ENCODE measurements at places on chromosomes 12 and 14.

GRCh38 chr12:10065241-10065640 lies 33.5 kb downstream of the CLEC1A start:
- DNase-seq, result no peak

DNA sequence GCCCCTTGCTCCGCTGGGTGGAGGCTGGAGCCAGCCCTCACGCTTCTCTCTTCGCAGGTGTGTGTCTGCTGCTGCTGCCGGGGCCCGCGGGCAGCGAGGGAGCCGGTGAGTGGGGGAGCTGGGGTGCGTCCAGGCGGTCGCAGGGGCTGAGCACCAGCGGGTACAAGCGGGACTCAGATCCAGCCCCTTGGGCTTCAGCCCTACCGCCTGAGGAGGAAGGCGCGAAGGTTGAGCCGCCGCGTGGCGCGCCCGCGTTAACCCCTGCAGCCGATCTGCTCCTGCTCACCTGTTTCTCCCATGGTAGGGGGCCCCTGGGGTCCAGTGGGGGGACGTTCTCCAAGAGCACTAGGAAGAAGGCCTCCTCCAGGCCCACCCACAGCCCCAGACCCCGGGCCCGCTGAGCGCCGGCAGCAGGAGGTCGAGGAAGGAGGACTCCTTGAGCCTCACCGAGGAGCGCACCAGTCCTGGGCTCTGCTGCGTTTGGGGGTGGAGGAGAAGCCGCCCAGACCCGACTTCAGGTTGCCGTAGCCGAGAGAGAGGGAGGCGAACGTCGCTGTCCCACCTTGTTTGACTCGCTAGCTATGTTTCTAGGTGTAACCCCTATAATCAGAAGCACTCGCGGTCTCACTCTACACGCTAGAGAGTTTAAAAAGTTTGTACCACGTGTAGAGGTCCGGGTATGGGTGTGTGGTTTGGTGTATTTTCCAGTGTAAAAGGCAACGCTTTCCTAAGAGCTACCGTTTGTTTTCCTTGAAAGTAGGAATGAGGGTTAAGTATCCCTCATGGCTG lies 834 bp downstream of the COCH start:
- DNase-seq, result no peak

- no peak for DNase-seq
Observed at GRCh38 chr12:18153826-18154225, 63.8 kb upstream of the RERGL start.

DNA sequence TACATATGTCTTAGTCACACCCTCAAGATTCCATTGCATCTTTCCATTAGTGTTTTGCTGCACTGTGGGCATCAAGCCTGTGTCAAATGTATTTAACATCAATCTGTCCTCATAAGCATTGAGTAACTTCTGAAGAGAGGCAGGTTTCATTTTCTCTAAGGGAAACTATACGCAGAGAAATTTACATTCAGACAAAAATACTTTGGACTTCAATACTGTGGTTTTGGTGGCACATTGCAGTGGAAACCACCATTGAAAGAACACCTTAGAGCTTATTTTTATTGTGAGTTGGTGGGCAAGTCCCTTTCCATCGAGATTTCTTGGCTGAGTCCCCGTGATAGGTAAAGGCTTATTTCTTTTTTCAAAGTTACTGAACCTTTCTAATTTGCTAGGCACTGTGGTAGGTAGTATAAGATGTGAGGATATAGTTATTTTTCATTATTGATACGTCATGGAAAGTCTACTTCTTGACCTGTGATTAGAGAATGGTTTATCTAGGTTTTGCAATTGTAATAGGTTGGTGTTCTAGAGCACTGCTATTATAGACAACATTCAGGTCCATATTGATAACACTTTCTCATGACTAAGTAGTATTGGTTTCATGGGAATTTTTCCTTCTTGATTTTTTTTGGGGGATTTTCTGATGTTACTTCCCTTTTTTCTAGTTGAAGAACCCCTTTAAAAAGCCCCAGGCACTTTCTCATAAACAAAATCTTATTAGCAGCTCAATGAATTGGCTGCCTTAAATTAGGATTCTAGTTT lies 81.9 kb downstream of the CFAP54 start:
- DNase-seq, result no peak

DNA sequence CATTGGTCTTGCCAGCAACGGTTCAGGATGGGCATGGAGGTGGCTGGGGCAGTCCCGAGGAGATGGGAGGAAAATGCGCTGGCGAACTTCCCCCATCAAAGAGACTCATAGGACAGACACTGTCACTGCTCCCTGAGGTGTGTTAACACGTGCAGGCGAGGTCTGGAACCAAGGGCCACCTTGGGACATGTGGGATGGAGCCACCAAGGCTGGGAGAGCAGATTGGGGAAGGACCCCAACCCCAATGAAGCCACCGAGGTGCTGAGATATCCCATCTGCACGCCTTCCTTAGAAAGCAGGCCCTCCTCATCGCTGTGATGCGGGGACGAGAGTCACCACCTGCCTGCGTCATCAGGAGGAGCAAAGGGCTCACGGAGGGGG lies 16.9 kb upstream of the BEGAIN start:
- no peak for DNase-seq

GRCh38 chr12:89353188-89353822 lies 1.0 kb upstream of the DUSP6 start:
- no peak for DNase-seq

GRCh38 chr14:99215277-99215676 lies 56.7 kb downstream of the BCL11B start:
- DNase-seq, result no peak

- DNase-seq, result no peak
Observed at GRCh38 chr12:1616233-1617066, 12.6 kb upstream of the WNT5B start.

DNA sequence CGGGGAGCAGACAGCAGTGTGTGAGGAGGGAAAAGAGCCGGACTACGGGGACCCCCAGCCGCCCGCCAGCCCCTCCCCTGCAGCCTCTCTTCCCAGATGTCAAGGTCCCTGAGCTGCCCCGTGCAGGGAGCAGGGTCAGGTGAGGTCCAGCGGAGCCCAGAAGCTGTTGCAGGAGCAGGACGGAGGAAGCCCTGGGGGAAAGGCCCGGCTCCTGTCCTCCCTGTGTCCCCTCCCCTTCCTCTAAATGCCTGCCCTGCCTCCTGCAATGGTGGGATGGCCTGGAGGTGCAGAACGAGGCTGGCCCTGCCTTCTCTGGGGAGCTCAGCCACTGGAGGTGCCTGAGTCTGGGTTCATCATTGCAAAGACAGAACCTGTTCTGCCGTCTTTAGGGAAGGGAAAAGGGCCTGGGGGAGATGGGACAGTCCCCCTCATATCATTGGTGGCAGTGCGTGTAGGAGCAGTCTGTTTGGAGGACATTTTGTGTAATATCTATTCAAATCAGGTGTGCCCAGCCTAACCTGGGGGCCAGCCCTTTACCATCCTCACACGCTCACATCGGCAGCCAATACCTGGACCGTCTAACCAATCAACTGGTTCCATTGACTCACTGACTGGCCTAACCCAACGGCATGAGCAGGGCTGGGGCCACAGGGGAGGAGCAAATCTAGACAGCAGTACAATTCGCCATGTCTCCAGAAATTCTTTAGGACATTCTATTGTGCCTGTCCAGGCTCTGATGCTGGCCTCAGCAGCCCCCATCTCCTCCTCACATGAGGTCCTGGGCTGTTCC lies 364.1 kb upstream of the SFSWAP start:
- no peak for DNase-seq

DNA sequence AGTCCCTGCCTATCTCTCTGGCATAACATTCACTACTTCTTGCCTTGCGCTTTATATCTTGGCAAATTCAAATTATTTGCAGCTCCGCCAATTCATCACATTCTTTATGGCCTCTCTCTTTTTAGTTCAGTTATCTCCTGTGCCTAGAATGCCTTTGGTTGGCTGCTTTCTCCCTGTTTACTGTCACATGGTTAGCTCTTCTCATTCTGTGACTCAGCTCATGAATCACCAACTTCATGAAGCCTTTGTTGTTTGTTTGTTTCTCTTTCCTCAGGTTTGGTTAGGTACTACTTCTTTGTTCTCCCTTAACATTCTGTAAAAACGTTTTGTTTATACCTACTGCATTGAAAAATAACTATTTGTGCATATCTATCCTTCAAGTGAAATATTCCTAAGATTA lies 376.5 kb upstream of the GARIN6 start:
- DNase-seq, result no peak

- DNase-seq, result no peak
Observed at GRCh38 chr12:89707703-89708564, 704 bp downstream of the ATP2B1 start.

DNA sequence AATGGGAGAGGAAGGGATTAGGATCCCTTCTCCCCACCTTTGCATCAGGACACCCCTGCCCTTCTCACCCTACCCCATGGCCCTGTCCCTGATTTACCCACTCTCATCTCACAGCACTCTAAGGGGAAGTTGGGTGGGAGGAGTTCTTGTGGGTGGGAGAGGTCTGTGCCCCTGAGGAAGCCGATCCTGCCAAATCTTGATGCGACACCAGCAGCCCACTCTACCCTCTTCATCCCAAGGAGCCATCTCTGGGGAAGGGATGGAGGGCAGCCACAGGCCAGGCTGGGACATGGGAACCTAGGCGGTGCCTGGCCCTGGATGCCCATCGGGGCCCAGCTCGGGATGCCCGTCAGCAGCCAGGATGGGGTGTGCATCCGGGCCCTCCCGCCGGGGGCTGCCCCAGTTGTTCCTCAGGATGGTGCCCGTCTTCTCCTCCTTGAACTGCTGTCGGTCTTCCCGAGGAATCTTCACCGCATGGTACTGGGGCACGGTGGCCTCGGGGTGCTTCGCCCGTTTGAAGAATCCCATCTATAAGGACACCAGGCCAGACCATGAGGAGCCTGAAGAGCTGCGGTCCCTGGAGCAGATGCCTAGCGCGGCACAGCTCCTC lies 22.8 kb downstream of the ITGA7 start:
- DNase-seq, result no peak

DNA sequence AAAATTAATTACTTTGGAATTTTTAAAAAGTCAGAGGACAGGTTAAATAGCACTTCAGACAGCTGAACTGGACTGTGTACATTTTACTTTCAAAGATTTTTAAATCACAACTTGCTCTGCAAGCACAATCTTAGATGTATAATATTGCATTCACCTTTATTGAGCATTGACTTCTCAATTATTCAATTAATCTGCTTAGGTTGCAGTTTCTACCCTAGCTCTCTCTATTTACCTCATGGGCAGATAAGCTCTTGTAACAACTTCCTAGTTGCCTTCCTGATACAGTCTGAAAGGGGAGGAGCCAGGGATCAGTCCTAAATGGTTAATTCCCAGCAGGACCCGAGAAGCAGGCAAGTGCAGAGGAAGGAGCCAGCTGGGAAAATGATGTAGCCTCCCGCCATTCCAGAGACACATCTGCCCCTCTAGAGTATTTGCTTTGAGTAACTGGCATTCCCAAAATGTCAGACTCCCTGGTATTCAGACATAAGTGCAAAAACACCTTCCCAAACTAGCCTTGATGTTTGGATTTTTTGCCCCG lies 302.8 kb downstream of the GALC start:
- no peak for DNase-seq

DNA sequence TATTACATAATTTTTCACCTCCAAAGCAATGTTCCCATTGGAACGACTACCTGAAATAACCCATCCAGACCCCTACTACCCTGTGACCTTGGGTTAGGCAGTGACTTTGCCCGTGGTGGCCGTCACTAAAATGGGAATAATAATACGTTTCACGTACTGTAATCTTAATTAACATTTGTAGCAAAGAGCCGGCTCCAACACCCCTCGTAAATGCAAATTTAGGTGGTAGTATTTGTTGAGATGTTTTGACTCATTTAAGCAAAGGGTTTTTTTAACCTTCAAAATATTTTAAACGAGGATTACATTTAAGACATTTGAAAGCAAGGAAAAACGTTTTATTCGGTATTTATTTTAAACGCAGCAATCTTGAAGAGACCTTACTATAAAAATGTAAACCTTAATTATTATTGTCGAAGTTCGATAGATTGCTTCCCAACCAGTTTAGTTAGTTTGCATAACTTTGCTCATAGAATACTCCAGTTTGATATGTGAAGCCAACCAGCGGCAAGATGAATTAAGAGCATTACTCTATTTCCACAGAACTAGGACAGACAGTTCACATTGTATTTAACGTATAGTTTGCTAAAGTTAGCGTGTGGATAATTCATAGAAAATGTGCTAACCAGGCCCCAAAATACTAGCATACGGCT lies 1.4 kb upstream of the ARID2 start:
- no peak for DNase-seq

DNA sequence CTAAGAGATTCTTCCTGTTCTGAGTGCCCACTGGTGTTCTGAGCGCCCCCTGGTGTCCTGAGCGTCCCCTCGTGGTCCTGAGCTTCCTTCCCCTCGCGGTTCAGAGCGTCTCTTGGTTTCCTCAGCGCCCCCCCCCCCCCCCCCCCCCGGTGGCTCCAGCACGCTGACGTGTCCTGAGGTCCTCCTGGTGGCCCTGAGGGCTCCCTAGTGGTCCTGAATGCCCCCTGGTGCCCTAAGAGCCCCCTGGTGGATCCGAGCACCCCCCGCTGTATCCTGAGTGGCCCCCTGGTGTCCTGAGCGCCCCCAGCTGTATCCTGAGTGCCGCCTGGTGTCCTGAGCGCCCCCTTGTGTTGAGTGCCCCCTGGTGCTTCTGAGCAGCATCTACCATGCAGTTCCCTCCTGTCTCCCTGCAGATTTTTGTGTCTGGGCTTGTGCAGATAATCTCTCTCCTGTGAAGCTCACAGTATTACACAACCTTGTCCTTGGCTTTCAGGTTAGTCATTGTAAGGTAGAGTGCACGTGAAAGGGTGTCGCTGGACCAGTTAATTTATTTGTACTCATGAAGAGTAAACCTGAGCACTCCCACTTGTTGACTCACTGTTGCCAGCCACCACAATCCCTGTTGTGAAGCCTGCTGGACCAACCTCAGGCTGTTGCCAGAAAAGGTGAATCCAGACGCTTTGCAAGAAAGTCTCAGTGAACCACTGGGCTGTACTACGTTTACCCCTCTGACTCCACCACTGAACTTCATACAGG lies 1168.4 kb downstream of the TMEM121 start:
- peak; percentile 39 for DNase-seq

DNA sequence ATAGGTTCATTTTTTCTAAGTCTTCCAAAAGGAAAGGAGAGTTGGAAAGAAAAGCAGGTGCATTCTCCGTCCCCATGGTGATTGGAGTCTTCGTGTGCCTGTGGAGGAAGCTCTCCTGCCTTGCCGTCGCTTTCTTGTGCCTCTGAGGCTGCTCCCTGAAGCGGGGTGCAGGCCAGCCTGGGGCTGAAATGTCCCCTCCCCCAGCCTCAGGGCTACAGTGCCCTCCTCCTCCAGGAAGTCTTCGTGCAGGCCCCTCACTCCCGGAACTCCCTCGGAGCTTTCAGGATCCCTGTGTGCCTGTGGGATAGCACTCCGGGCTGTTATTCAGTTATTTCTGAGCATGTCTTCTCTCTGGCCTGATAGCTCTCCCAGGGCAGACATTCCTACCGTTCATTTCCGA lies 569.2 kb downstream of the VRK1 start:
- DNase-seq, result no peak
